SK-MEL-5 (cell line): ENCODE measurements at places on chromosomes 3 and 15. TPM values are rescaled to one million over a fixed set of nuclear protein-coding genes. Genes with fewer than 3 reads are reported as not detected.

The GOLGA8T gene
- total RNA-seq = not detected in 2 replicates

The KCNH8 gene
- total RNA-seq = 0.24 and 0.26 TPM in 2 replicates

The ZNF385D gene
- not detected in 2 replicates for total RNA-seq

The FOXB1 gene
- not detected in 2 replicates for total RNA-seq

The LOXL1 gene
- 0.32 TPM in 1 of 2 replicates, not detected in the other for total RNA-seq

The LRRC15 gene
- total RNA-seq = 0.05 TPM in 1 of 2 replicates, not detected in the other
